ENCODE measurements at places on chromosomes 2 and 18. TPM values are rescaled to one million over a fixed set of nuclear protein-coding genes. Genes with fewer than 3 reads are reported as not detected.

DNA sequence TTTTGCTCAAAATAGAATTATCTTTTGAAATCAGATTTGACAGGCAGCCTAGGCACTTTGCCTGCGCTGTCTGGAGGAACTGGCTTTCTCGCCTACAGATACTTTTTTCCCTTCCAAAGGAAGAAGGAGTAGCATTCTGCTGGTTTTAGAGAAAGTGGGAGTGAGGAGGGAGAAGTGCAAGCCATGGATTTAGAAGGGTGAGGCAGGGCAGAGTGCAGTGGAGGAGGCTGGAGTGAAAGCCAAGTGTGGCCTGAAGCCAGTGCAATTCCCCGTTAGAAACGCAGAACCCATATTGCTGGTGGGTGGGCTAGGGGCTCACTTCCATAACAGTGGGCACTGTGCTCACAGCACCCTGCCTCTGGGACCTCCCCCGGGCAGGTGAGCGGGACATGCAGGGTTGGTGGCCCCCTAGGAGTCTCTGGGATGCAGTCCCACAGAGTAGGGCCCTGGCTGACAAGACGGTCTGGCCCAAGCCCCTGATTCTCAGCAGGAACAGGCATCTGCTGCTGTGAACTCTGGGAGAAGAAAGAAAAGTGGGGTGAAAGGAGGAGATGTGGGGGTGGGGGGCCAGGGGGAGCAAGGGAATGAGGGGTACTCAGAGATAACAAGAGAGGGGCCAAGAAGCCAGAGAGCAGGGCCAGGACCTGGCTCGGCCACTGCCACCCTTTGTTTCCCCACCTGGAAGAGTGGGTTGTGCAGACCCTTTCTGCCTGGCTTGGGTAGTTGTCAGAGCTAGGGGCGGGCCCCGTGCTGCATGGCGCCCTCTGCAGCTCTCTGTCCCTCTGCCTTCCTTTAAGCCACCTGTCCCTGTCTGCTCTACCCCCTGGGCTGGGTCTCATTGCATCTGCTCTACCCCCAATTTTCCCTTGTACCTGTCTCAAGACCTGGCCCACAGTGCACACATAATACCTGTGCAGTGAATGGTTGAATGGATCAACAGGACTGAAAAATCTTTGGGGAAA is 273.5 kb upstream of the HS6ST1 start:
- peaks cover 10% of the 10 kb centered on the region for H3K4me1 ChIP-seq
- no peak for DNase-seq
- no peaks in the 10 kb centered on the region for H3K36me3 ChIP-seq
- peaks cover 3% of the 10 kb centered on the region for H3K27me3 ChIP-seq
- no peak overlapping the region for H3K4me3 ChIP-seq
- no peak overlapping the region for H3K27ac ChIP-seq

DNA sequence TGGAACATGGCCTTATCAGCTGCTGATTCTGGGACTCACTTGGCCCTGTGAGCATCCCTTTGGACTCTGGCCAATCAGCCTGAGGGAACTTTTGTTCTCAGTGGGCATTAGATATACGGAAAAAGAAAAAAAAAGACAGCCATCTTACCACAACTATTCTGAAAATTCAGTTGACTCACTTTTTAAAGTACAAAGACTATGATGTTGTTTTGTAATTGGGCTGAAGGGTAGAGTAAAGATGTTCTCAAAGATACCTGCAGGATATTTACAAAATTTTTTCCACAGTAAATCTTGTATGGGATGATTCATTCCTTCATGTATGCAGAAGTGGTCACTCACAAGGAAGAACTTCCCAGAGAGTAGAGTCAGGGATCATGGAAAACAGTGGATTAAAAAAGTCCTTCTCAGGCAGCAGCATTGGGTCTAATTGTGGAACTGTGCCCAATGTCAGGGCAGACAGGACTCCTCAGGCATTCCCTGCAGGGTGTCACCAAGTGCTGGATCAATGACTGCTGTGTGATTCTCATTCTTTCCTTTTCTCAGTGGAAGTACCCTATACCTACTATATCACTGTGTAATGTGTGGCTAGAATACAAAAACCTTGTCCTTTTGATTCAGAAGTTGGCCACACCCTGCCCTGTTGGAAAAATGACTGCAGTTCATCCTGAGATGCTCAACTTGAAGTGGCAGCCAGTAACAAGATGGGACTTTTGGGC is 35.4 kb downstream of the SULT1C4 start:
- DNase-seq = no peak
- no peak overlapping the region for H3K4me3 ChIP-seq
- H3K4me1 ChIP-seq = no peaks in the 10 kb centered on the region
- no peaks in the 10 kb centered on the region for H3K27me3 ChIP-seq
- no peak overlapping the region for H3K27ac ChIP-seq
- no peaks in the 10 kb centered on the region for H3K36me3 ChIP-seq

GRCh38 chr2:34266908-34267697 is 668.0 kb upstream of the FAM98A start:
- H3K4me1 ChIP-seq = no peaks in the 10 kb centered on the region
- H3K27me3 ChIP-seq = no peaks in the 10 kb centered on the region
- H3K27ac ChIP-seq = no peak overlapping the region

- H3K4me1 ChIP-seq = no peaks in the 10 kb centered on the region
- H3K27me3 ChIP-seq = peaks cover 4% of the 10 kb centered on the region
- no peak overlapping the region for H3K27ac ChIP-seq
- no peaks in the 10 kb centered on the region for H3K36me3 ChIP-seq
Measured at GRCh38 chr2:231418820-231419640, 23.5 kb downstream of the B3GNT7 start.

- no peaks in the 10 kb centered on the region for H3K27me3 ChIP-seq
- H3K4me3 ChIP-seq = no peak overlapping the region
- no peaks in the 10 kb centered on the region for H3K4me1 ChIP-seq
- DNase-seq = no peak
- H3K27ac ChIP-seq = no peak overlapping the region
Measured at GRCh38 chr2:185384822-185385560, 353.6 kb upstream of the FSIP2 start.

DNA sequence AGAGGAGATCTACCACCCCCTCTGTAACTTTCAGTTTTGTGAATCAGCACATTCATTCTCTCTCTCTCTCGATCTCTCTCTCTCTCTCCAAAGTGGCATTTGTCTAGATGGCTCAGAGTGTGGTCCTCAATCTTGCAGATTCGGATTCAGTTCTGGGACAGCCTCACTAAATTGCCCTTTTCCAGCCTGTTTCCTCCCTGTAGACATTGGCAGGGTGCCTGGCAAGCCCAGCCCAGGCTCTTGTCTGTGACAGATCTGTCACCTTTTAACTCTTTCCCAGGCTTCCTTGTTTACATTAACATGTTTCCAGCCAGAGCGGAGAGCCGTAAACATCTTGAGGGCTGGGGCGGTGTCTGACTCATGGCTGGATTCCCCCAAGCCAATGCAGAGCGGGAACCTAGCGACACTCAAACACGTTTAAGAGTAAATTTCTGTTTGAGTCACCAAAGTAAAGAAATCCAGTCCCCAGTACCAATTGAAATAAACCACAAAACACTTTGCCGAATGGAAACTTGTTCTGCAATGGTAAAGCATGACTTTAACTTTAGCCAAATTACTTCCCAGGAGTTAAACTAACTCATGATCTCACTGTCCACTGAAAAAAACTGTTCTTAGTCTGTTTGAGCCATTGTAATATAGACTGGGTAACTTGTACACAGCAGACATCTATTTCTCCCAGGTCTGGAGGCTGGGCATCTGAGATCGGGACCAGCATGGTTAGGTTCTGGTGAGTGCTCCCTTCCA is 6.6 kb upstream of the CYP27C1 start:
- peaks cover 11% of the 10 kb centered on the region for H3K27me3 ChIP-seq
- H3K36me3 ChIP-seq = no peaks in the 10 kb centered on the region
- no peak for DNase-seq
- H3K4me1 ChIP-seq = no peaks in the 10 kb centered on the region
- no peak overlapping the region for H3K4me3 ChIP-seq
- H3K27ac ChIP-seq = no peak overlapping the region

- DNase-seq = no peak
- no peaks in the 10 kb centered on the region for H3K36me3 ChIP-seq
- H3K27ac ChIP-seq = no peak overlapping the region
- H3K4me3 ChIP-seq = no peak overlapping the region
- no peaks in the 10 kb centered on the region for H3K27me3 ChIP-seq
- no peaks in the 10 kb centered on the region for H3K4me1 ChIP-seq
Measured at GRCh38 chr2:28292491-28292890, 100.2 kb upstream of the FOSL2 start.

DNA sequence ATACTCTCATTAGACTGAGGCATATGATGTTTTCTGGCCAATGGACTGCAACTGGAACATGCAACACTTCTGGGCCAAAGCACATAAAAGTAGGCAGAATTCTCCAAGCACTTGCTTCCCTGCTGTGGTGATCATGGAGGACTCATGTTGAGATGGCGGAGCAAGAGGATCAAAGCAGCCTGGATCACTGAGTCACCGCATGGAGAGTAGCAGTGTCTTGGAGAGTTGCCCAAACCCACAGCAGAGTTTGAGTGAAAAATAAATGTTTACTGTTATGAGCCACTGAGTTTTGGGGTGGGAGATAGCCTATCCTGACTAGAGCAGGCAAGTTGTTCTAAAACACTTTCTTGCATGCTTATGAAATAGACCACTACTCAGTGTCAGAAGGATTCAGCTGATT is 359.5 kb downstream of the ZNF521 start:
- no peak overlapping the region for H3K27ac ChIP-seq
- no peaks in the 10 kb centered on the region for H3K27me3 ChIP-seq
- no peak for DNase-seq

DNA sequence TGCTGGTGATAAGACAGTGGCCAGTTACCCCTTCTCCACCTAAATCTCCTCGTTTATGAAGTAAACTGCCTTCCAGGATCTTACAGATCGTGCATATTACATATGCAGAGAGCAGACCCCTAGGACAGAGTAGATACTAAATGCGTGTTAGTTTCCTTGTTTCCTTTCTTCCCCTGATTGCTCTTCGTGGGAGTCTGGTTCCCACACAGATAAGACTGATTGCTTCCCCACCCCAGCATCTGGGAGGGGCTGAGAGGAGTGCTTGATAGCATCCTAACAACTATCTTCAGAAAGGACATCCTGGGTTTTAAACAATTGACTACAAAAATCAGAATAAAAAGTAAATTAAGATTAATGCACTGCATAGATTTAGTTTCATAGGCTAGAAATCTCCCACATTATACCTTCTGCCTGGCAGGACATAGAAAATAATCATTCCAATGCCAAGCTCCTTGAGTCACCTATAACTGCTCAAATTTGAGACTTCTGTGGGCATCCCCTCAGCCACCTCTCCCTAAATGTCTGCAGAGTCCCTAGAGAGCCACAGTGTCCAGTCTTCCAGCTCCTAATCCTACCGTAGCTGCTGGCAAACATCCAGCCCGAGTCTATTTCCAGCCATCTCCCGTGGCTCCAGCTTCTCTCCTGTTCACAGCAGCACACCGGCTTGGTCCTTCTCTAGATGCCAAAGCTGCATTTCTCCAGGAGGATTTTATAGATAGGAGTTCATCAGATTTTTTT is 128.3 kb downstream of the LRRC30 start:
- H3K4me1 ChIP-seq = no peaks in the 10 kb centered on the region
- H3K27ac ChIP-seq = no peak overlapping the region
- no peak overlapping the region for H3K4me3 ChIP-seq

DNA sequence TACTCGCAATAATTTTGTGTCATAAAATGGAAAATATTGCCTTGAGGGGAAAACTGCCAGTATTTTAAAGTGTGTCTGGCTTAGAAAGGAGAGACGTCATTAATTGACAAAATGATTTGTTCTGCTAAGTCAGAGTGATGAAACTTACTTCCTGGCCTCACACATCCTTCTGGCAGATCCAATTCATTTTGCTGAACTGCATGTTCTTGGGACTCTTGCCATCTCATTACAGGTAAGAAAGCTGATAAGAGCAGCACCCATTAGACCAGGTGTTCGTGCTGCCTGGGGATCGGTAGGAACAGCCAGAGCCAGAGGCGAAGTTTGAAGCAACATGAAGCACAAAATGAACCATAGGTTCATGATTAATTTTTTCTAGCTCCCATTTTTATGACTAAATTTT is 38.0 kb downstream of the KCNE4 start:
- no peak overlapping the region for H3K4me3 ChIP-seq
- DNase-seq = no peak
- H3K27ac ChIP-seq = no peak overlapping the region
- no peaks in the 10 kb centered on the region for H3K27me3 ChIP-seq

DNA sequence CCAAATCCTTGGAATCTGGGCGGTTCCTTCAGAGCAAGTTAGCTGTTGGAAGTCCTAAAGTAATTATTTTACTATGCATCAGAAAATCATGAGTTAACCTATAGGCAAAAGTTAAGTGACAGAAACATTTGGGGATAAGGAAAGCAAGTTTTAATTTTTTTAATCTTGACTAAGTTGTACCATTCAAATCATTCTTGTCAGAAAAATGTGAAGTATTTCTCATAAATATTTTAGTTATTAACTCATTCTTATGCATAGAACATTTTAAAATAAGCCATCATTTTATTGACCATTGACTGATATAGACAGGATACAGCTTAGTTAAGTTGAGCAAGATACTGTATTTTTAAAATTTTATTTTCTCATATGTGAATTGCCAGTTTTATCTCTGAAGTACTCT is 98.2 kb upstream of the FOSL2 start:
- H3K27ac ChIP-seq = no peak overlapping the region
- DNase-seq = no peak
- H3K27me3 ChIP-seq = no peaks in the 10 kb centered on the region
- H3K4me1 ChIP-seq = no peaks in the 10 kb centered on the region

- no peaks in the 10 kb centered on the region for H3K27me3 ChIP-seq
- H3K4me3 ChIP-seq = no peak overlapping the region
- DNase-seq = no peak
- peaks cover 22% of the 10 kb centered on the region for H3K36me3 ChIP-seq
- H3K27ac ChIP-seq = no peak overlapping the region
Measured at GRCh38 chr2:159725713-159726112, 13.4 kb downstream of the MARCHF7 start.

GRCh38 chr2:204170411-204170810 is 233.8 kb downstream of the ICOS start:
- no peak overlapping the region for H3K4me3 ChIP-seq
- H3K27me3 ChIP-seq = no peaks in the 10 kb centered on the region
- H3K4me1 ChIP-seq = no peaks in the 10 kb centered on the region
- no peak overlapping the region for H3K27ac ChIP-seq
- no peak for DNase-seq
- H3K36me3 ChIP-seq = no peaks in the 10 kb centered on the region

Gene TOGARAM2
- 9.6 TPM for total RNA-seq

Gene TSGA10
- total RNA-seq = 4.7 TPM

Gene BMP10
- total RNA-seq = not detected

Gene POTEC
- not detected for total RNA-seq

Gene IL1RN
- total RNA-seq = 0.99 TPM

Gene SDC1
- 0.21 TPM for total RNA-seq
